Stimulated activated CD4-positive, alpha-beta T cell treated with anti-CD3 and anti-CD28 coated beads, Interleukin-15, amount 100 ng/mL, for 1 hour (primary cell): ENCODE measurements at places on chromosomes 7 and 10.

- DNase-seq, result no peak
These were observed 2.8 kb downstream of the COPS6 start for GRCh38 chr7:100091411-100092181.

DNA sequence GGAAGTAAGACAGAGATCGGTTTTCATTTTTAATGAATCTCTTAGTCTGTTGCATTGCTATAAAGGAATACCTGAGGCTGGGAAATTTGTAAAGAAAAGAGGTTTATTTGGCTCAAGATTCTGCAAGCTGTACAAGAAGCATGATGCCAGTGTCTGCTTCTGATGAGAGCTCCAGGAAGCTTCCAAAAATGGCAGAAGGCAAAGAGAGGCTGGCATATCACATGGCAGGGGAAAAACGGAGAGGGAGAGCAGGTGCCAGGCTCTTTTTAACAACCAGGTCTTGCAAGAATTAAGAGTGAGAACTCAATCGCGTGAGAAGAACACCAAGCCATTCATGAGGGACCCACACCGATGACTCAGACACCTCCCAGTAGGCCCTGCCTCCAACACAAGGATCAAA is 125.0 kb upstream of the THSD7A start:
- DNase-seq, result no peak

GRCh38 chr7:33334349-33334748 is 205.0 kb downstream of the BBS9 start:
- DNase-seq, result no peak

GRCh38 chr10:13402021-13402420 is 53.9 kb upstream of the SEPHS1 start:
- no peak for DNase-seq

GRCh38 chr10:9243941-9244411 is 1189.5 kb downstream of the GATA3 start:
- DNase-seq, result no peak

DNA sequence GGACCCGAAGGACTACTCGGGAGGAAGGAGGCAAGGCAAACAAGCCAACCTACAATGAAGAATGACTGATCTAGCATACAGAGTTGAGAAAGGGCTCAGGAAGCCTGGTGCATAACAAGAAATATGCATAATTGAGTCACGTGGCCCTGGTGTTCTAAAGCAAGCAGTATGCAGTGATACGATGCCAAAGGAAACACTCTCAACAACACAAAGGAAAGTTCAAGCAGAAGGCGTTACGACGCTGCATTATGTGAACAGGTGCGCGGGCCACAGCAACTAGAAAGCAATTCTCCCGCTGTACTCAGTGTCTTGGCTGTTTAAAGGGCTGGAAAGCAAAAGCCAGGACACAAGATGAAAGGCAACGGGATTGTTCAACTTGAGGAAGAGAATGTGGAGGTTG is 100.8 kb downstream of the PRTFDC1 start:
- DNase-seq, result no peak

- DNase-seq, result no peak
These were observed 70.8 kb downstream of the CLIP2 start for GRCh38 chr7:74360008-74360407.

DNA sequence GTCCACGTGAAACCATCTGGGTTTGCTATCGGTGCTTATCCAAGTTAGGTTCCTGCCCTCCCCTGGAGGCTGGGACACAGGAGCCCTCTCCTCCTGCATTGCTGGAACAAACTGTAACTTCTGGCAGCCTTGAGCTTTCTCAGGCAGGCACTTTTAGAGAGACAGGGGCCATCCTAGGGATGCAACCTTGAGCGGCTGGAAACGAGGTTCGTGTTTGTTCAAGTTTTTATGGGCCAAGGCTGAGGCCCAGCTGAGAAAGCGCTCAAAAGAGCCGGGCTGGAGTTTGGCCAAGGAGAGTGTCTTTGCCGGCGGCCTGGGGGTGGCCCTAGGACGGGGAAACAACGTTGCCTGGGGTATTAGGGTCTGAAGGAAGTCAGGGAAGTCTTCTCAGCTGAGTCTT is 5.5 kb upstream of the MMD2 start:
- no peak for DNase-seq

DNA sequence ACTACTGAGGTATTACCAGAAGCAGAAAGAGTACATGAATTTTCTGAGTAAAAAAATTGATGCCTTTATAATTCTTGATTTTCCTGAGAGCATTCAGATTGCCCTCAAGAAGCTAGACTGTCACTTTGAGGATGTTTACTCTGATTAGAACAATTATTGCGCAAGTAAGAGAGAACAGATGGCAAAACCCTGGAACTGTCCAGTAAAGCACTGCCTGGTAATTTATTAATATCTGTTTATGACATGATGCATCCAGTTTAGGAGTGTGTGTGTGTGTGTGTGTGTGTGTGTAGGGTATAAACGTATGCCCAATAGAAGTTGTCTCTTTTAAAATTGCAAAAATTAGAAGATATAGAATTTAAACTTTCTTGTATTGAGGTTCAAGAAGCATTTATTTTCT is 379.7 kb downstream of the PHTF2 start:
- no peak for DNase-seq

DNA sequence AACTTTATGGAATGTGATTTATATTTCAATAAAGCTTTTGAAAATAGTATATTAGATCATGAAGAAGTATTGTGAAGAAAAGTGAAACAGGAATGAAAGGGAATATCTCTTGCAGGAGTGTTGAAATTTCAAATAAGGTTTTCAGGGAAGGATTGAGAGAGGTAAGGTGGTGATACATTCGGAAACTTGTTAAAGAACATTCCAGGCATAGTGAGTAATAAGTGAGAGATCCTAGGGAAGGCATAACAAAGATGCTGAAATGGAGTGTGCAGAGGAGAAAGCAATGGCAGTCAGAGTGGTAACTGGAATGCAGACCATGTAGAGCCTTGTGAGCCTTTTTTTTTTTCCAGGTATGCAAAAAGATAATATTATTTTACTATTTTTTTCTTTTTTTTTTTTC is 4.1 kb downstream of the OR9A4 start:
- DNase-seq, result no peak

GRCh38 chr7:122802301-122802751 is 83.9 kb downstream of the CADPS2 start:
- no peak for DNase-seq

GRCh38 chr7:23467291-23467805 is 2.9 kb downstream of the IGF2BP3 start:
- no peak for DNase-seq
